ENCODE measurements at places on chromosomes 12 and 14. TPM values are rescaled to one million over a fixed set of nuclear protein-coding genes. Genes with fewer than 3 reads are reported as not detected.

TPI1 gene
- total RNA-seq: 183 TPM

GRCh38 chr12:124172636-124173035, 122.3 kb upstream of the RFLNA start:
- no peak for DNase-seq

DAO gene
- not detected for total RNA-seq

SPIC gene
- total RNA-seq: not detected

MDM2 gene
- 733 TPM for total RNA-seq

- no peak for DNase-seq
Observed at GRCh38 chr14:70268760-70269159, 80.0 kb upstream of the SLC8A3 start.

DNA sequence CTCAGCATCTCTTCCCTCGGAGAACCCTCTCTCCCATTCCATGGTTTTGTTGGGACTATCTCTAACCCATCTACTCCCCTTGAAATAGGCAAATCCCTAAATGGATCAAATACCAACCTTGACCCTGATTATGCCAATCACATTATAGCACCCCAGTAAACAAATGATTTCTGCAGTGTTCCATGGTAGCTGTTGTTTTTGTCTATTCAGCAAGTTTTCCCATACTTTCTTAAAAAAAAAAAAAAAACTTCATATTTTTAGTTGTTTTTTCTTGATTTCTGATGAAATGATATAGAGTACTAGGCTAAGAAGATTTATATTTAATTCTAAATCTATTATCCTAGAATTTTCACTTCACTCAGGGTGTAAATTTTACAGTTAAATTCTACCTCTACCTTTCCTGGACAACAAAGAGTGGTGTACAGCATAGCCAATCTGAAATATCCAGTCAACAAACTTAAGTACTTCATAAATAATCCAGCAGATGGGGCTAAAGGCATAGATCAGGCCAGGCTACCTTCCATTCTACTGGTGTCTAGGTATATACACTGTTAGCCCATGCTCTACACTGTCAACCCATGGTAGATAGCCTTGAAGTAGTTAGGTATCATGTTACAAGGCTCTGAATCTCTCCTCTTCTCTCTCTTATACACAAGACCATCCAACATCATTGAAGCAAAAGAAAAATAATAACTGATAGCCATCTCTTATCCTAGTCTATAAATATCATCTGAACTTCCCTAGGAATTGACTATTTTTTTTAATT, 82.2 kb downstream of the PLEKHG7 start:
- peak; percentile 80 for DNase-seq

- DNase-seq: no peak
Observed at GRCh38 chr12:64600164-64600561, 10.1 kb upstream of the RASSF3 start.

DNA sequence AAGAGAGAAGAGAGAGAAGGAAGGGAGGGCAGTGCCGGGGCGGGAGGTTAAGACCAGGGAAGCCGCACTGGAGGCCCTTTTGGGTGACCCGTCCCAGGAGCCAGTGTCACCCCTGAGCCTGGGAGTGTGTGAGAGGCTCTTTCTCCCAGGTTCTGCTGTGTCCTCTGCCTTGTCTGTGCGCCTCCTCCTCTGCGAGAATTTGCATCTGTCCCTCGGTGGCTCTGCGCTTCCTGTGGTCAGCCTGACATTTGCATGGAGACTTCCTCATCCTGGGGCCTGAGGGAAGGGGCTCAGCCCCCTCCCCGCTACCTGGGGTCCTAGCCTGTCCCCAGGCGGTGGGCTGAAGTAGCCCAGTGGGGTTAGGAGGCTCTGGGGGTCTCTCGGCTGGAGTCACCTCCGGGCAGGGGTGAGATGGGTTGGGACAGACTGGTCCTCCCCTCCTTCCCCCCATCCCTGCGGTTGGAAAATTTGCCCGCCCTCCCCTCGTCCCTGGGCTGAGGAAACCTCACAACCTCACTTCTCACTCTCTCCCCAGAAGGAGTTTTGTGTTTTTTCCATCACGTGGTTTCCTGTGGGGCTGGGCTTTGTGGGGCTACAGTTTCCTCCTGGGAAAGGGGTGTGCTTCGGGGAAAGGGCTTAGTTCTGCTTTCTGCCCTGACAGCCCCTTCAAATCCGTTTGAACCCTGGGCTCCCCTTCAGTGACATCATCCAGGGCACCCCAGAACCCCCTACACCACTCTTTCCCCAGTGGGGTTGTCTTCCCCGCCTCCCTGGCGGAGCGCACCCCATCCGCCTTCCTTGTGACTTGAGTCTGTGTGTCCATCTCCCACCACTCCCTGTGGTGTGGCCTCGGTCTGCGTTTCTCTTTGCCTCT, 2.5 kb downstream of the PTPN6 start:
- DNase-seq: no peak

DNA sequence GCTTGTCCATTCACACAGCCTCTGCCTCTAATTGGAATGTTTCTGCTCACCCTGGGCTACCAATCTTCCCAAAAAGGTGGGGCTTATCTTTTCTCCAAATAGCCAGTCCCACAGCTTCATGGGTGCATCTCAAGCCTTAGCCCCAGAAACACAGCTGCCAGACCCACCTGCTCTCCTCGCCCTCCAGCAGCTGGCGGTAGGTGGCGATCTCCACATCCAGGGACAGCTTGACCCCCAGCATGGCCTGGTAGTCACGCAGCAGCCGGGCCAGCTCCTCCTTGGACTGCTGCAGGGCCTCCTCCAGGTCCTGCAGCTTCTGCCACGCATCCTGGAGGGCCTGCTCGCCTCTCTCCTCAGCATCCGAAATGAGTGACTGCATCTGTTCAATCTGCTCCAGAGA, 11.1 kb downstream of the KRT77 start:
- DNase-seq: no peak

- DNase-seq: no peak
Observed at GRCh38 chr14:67493092-67493717, 4.7 kb upstream of the TMEM229B start.

NAB2 gene
- 41.8 TPM for total RNA-seq

FMNL3 gene
- 20.8 TPM for total RNA-seq

DNA sequence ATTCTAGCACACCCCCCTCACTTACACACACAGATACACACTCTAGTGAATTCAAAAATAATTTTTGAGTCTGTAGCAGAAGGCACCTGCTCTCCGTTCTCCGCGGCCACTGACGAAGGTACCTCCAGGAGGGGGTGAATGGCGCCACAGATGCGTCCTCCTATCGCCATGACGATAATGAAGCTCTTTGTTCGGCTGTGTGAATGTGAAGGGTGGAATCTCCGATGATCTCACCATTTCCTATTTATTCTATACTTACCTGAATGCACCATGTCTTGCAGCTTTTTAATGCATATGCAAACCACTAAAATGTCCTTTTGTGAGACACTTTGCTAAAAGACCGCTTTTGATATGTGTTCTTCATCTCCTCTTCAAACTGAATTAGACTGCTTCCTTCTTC, 162.7 kb downstream of the EGLN3 start:
- no peak for DNase-seq

DNA sequence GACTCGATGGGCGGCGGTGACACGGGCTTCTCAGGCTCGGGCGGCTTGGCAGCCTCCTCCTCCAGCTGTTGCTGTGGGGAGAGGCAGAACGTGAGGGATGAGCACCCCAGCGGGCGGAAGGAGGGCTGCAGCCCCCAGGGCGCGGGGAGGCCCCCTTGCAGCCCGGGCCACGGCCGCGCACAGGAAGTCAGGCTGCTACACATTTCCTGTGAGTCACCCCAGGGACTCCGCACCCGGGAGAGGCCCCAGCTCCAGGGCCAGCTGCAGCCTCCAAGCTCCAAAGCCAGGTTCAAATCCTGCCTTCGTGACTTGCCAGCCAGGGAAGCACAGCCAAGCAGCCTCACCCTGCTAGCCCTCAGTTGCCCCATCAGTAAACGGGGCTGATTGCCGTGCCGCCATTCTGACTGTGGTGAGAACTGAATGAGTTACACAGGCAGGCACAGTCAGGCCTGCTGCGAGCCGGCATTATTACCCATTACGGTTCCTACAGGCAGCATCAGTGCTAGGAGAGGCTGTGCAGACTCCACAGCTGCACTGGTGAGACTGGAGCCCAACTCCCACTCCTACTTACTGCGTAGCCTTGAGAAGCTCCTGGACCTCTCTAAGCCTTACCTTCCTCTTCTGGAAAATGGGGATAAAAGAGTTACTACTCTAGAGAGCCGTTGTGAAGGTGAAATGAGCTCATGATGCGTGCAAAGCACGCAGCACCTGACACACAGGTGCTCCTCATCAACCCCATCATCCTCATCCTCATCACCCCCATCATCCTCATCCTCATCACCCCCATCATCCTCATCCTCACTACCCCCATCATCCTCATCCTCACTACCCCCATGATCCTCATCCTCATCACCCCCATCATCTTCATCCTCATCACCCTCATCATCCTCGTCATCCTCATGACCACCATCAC, 100.9 kb downstream of the NCOR2 start:
- no peak for DNase-seq

DNA sequence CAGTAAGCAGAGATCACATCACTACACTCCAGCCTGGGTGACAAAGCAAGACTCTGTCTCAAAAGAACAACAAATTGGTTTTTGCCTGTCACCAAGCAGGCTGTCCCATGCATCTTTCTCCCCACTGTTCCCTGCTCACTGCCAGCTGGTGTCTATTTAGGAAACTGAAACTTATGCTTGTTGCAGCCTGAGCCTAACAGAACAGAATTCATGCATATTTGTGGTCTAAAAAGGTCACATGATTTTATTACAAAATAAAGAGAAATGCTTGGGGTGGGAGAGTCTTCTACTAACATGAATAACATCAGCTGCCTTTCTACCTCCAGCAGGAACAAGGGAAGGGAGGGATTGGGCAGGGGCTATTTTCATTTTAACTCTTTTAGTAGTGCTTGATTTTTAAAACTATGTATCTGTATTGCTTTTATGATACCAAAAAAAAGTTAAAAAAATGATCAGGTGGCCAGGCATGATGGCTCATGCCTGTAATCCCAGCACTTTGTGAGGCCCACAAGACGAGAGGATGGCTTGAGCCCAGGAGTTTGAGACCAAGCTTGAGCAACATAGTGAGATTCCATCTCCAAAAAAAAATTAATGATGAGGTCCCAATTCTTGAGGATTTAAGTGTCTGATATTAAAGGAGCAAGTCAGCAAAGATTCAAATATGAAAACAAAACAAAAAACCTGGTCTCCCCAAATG, 923 bp downstream of the STAT2 start:
- DNase-seq: peak; percentile 89

- no peak for DNase-seq
Observed at GRCh38 chr14:102606296-102606695, 13.8 kb downstream of the RCOR1 start.

GRCh38 chr14:34262127-34262910, 199.7 kb downstream of the SPTSSA start:
- DNase-seq: no peak

SPATA7 gene
- 20.0 TPM for total RNA-seq

GRCh38 chr14:73289729-73290128, 52.4 kb downstream of the PAPLN start:
- DNase-seq: no peak

TAS2R10 gene
- not detected for total RNA-seq

GTF2H3 gene
- total RNA-seq: 41.9 TPM

GRCh38 chr12:71626768-71627167, 36.9 kb downstream of the ZFC3H1 start:
- DNase-seq: peak; percentile 58

DNA sequence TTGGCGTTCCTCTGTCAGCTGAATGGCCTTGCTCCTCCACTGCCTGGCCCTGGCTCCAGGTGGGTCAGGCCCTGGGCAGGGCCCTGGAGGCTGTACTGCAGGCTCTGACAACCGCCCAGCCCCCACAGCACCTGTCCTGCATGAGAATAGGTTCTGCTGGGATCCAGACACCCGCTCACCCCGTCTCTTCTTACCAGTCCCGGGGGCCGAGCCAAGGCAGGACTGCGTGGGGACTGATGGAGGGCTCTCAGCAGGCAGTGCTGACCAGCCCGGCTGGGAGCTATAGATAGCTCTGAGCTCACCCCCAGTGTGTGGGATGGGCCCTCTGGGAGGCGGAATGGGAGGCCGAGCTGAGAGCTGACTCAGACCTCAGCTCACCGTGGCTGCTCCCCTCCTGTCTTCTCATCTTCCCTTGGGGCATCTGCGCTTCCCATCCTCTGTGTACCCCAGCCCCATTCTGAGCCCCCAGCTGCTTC, 39.6 kb downstream of the TEAD4 start:
- peak; percentile 67 for DNase-seq

DLGAP5 gene
- total RNA-seq: 23.8 TPM

CCNB1IP1 gene
- 38.6 TPM for total RNA-seq

CLECL1 gene
- not detected for total RNA-seq

DNA sequence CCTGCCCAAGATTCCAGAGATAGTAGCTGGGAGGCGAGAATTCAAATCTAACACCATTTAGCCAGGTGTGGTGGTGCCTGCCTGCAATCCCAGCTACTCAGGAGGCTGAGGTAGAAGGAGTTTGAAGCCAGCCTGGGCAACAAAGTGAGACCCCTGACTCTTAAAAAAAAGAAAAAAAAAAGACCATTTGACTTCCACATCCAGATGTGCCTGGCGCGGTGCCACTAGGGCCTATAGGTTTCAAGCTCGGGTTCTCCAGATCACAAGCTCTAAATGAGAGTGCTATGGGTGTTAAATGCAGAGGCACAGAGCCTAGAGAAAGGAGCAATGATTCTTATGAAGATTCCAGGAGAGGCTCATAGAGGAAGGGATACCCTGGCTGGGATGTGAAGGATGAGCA, 22.5 kb downstream of the SYNE3 start:
- DNase-seq: no peak

GRCh38 chr12:44674875-44675274, 201.2 kb downstream of the NELL2 start:
- DNase-seq: no peak

- no peak for DNase-seq
Observed at GRCh38 chr12:40615590-40615989, 76.6 kb upstream of the CNTN1 start.

DNA sequence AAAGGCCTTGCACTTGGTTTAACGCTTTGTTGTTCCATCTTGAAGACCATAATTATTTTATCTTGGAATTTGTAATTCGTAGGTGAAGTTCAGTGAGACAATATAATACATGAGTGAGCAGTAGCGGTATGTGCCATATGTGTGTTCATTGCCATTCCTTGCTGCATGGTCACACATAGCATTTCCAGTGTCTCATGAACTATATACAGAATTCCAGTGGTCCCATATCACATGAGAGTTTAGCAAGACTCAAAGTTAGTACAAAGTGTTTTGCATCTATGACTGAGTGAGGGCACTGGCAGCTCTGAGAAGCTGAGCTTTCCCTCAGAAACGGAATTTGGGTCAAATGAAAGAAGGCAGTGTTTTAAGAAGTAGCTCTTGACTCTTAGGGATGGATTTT, 359.8 kb downstream of the FOXG1 start:
- DNase-seq: no peak

DNA sequence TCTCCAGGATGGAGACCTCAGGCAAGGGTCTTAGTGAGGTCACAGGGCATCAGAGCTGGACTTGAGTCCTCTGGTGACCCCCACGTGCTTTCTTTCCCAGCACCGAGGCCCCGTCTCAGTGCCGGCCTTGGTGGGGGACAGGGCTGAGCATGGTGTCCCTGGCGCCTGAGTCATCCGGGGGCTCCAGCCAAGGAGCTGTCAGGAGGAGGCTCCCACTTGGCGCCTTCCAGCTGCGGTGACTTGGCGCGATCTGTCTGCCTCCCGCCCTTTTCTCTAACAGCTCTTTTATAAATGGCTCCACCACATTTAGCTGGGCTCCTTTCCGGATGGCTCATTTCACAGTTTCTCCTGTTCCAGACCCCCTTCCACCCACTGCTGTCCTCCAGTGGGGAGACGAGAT, 60.4 kb downstream of the PRMT8 start:
- DNase-seq: no peak

HOXC12 gene
- total RNA-seq: not detected

All from fibroblast of the aortic adventitia (primary cell).